Stimulated activated CD8-positive, alpha-beta memory T cell treated with anti-CD3 and anti-CD28 coated beads, Interleukin-2, amount 100 ng/mL, for 1 hour (primary cell): ENCODE measurements at places on chromosomes 6 and 20.

- DNase-seq = no peak
These were observed 24.3 kb downstream of the AKAP7 start for GRCh38 chr6:131159578-131159977.

- no peak for DNase-seq
These were observed 52.8 kb downstream of the SNRNP48 start for GRCh38 chr6:7642791-7643190.

- no peak for DNase-seq
These were observed 370.5 kb upstream of the RSPO3 start for GRCh38 chr6:126747728-126748540.

DNA sequence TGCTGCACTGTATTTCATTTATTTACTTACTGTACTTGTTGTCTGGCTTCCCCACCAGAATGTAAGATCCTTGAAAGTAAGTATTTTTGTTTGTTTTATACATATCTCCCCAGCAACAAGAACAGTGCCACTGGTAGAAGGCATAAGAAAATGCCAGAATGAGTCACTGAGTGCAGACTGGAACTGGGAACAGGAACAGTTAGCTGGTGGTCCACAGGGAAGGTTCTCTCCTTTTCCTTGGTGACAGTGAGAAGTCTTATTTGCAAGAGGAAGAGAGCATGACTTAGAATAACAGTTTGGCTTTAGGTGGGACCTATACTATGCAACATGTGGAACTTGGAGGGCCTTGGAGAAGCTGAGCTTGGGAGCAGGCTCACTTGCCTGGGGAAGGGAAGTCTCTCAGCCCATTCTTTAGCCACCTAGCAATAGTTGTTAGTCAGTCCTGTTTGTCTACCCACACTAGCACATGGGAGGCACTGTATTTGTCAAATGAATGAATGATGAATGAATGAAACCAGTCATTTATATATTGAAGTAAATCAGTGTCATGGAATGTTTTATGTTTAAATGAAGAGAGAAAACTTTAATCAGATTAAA is 203.5 kb downstream of the KCNQ5 start:
- no peak for DNase-seq

- no peak for DNase-seq
These were observed 23.8 kb downstream of the PCNA start for GRCh38 chr20:5095931-5096330.

DNA sequence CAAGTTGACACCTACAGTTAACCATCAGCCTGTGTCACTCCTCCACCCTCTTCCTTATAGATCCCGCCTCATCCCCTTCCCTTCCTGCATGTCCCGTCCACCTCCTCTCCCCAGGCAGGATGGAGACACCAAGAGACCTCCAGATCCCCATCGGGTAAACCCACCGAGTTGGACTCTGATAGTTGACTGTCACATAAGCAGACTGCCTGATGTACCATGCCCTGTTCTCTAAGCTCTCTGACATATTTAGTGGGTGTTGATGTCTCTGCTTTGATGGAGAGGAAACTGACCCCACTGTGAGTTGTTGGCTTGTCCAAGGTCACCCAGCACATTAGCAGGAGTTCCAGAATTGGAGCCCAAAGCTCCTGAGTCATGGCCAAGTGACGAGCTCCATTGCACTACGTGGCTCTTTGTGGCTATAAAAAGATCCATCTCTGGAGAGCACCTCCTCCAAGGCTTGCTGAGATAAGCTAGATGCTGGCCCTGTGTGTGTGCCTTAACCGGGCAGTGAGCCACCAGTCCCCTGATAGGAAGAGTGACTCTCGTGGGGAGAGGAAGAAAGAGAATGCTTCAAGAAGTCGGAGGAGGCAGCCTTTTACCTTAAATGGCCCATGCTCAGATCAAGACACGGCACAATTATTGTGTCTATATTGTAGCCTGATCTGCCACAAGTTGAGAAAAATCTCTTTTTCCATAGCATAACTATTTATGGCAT is 236.0 kb upstream of the ECI2 start:
- no peak for DNase-seq
